ENCODE measurements at places on chromosomes 11 and 22.

DNA sequence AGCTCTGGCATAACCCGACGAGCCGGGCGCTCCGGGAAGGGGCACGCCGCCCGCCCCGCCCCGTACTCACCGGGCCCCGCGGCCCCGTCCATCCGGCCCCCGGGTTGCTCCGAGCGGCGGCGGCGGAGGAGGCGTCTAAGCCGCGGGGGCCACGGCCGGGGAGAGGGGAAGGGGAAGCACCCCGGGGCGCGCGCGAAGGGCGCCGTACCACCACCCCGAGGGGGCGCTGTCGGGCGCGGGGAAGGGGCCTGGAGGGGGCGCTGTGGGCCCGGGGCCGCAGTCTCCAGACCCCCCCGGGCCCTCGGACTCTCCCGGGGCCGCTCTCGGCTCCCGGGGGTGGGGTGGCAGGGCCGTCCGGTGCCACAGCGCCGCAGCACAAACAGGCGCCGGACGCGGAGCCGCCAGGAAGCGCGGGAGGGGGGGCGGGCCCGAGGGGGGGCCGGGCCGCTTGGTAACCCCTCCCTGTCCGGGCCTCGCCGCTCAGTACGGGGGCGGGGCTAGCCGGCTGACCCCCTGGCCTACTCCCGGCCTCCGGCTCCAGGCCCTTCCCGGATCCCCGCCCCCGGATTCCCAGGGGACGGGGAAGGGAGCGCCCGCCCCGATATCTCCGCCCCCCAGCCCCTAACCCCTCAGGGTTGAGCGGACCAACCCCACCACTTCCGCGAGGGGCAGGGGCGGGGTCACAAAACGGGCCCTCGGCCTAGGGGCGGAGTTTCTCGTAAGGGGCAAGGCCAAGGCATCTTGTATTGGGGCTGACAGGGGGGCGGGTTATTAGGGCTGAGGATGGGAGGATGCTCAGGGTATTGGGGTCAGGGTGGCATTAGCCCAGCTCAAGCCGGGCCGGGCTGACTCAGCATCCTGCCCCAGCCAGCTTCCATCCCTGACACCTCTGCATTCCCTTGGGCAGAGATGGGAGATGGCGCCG, at the start of the genes EML3 and ROM1:
TSS of gene EML3 (minus strand) at position 410 of the 925 bp plus-strand sequence. CDS start at position 92, 318 bp downstream.
TSS of gene ROM1 (plus strand) at position 892 of the 925 bp plus-strand sequence. CDS start at position 917, 25 bp downstream.
- peak; percentile 90 for DNase-seq

- no peak for DNase-seq
Measured at GRCh38 chr11:134584706-134585445, 172.8 kb upstream of the B3GAT1 start.

DNA sequence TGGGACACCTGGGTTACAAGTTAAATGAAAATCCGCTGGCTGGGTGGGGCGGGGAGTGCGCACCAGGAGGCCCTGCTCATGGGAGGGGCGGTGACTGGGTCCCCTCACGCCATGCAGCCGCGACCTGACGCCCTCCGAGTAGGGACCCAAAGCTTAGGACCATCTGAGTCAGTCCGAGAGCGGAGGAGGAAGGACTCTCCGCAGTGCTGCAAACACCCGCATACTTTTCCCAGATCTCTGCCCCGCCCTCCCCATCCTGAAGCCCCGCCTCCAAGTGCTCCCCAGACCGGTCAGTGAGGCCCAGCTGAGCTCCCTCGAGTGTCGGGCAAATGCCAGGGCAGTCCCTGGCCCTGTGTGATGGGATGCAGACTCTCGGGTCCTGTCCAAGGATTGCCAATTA, 6.6 kb upstream of the FLI1 start:
- DNase-seq = no peak

- DNase-seq = no peak
Measured at GRCh38 chr11:9076661-9077060, 14.7 kb downstream of the SCUBE2 start.

GRCh38 chr11:12603143-12604088, 70.8 kb upstream of the TEAD1 start:
- DNase-seq = no peak

All from activated CD4-positive, alpha-beta T cell treated with anti-CD3 and anti-CD28 coated beads, Interleukin-2, amount 50 U/mL, for 16 hours (primary cell).